ENCODE measurements at places on chromosomes 1 and 21. TPM values are rescaled to one million over a fixed set of nuclear protein-coding genes. Genes with fewer than 3 reads are reported as not detected.

Gene ST7L
- 10.5 TPM for total RNA-seq

Gene SPOCD1
- total RNA-seq, result 3.8 TPM

Gene PRDM16
- total RNA-seq, result 0.18 TPM

Gene A3GALT2
- total RNA-seq, result not detected

Gene PLPPR4
- total RNA-seq, result not detected

Gene AGO3
- total RNA-seq, result 7.2 TPM

Gene LCE2B
- not detected for total RNA-seq

Gene RXFP4
- not detected for total RNA-seq

Gene WDR64
- not detected for total RNA-seq

Gene SRSF10
- total RNA-seq, result 94.2 TPM

Gene GCSAML
- not detected for total RNA-seq

Gene SPATA45
- not detected for total RNA-seq

Gene CFHR2
- not detected for total RNA-seq

Gene TBX15
- not detected for total RNA-seq

Gene LRP8
- 31.9 TPM for total RNA-seq

Gene S1PR1
- 0.08 TPM for total RNA-seq

Gene AZIN2
- 0.86 TPM for total RNA-seq

Gene EEIG2
- 3.6 TPM for total RNA-seq

Gene MUL1
- total RNA-seq, result 44.3 TPM

Gene NR1I3
- not detected for total RNA-seq

Gene CD5L
- not detected for total RNA-seq

Gene NUP133
- 22.3 TPM for total RNA-seq

Gene KLHDC8A
- total RNA-seq, result 0.71 TPM
